Right atrium auricular region (tissue), 2 donors: ENCODE measurements at places on chromosomes 6 and 20.

- no peak for DNase-seq
Measured at GRCh38 chr6:160363016-160363996, 15.1 kb downstream of the SLC22A3 start.

DNA sequence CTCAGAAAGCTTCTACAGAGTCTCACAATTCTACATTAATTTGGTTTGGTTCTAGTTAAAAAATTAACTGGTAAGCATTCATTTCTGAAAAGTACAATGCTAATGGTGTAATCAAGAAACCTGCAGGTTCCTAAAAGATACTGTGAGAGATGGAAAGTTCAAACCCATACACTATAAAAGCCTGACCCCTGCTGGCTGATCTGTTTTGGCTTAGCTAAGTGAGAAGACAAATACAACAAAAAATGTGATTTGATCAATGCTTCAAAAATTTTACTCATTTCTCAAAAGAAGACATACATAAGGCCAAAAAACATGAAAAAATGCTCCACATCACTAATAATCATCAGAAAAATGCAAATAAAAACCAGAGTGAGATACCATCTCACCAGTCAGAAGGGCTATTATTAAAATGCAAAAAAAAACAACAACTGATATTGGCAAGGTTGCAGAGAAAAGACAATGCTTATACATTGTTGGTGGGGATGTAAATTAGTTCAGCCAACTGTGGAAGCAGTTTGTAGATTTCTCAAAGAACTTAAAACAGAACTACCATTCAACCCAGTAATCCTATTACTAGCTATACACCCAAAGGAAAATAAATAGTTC lies 102.8 kb downstream of the MOXD1 start:
- DNase-seq = no peak

- DNase-seq = no peak
Measured at GRCh38 chr20:17635332-17636244, 46.5 kb downstream of the RRBP1 start.

DNA sequence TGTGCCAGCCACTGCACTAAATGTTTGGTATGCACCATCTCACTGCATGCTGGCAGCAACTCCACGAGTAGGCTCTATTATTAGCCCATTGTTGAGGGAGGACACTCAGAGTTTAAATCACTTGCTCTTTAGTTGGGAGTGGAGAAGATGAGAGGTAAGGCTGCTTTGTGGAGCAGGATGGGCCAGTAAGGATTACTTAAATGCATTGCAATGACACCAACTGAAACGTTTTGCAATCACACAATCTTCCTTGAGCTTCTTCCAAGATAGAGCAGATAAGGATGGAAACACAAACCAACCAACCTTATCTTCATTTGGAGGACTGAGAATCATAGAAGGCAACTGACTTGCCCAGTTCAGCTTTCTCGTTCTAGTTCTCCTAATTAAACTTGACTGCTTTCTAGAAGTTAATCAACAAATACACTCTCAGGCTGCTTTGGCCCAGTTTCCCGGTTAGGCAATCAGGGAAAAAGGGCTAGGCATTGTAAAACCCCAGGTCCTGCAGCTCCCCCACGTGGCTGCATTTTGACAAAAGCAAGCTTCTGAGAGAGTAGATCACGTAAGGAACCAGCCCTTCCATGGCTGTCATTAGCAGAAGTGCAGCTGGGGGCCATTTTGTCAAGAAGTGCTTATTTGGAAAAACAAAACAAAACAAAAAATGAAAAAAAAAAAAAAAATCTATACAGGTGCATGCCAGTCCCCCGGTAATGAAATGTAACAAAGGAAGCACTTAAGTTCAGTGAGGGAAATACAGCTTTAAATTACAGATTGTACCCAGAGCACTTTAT lies 130.6 kb downstream of the BCAS1 start:
- peak; percentile 96 for DNase-seq

DNA sequence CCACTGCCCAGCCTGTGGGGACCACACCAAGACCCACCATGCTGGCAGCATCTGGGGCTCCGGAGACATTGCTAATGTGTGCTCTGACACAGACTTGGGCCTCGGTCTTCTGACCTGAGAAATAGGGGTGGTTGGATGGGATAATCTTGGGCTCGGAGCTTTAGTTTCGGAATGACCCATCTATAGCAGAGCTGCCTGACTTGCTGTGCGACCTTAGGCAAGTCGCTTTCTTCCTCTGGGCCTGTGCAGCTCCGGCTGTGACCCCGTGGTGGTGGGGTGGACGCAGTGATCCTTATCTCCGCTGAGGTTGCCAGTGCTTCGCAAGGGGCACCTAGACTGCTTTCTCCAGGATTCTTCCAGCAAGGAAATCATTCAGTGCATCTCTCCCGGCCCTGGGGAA lies 43.7 kb downstream of the CEBPB start:
- no peak for DNase-seq

DNA sequence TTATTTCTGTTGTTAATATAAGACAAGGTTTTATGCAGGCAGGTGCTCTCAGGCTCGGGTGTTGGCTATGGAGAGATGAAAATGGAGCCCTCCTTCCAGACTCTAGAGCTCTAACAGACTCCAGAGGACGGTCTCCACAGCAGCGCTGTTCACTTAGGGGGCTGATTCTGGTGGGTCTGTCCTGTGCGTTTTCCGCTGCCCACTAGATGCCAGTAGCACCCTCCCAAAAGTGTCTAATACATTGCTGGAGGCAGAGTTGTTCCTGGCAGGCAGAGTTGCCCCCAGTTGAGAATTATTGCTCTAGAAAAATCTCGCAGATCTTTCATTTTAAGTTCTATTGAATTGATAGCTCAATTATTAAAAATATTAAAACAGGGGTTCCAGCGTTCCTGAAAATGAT lies 109.9 kb downstream of the MAP3K4 start:
- no peak for DNase-seq

DNA sequence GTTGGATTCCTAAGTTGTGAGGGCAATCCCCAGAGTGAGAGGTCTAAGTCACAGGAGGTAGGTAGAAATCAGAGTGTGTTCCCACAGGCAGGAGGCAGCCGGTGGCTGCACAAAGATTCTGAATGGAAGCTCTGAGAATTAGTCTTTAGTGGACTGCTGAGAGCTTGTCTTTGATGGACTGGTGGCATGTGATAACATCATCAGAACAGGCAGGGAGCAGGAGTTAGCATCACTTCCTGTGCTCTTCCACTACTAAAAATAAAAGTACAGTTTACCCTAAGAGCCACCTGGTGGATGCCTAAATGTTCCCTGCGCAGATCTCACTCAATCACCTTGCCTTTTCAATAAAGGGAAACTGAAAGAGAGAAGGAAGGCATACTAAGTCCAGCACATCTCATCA lies 294.6 kb upstream of the POU3F2 start:
- DNase-seq = no peak

DNA sequence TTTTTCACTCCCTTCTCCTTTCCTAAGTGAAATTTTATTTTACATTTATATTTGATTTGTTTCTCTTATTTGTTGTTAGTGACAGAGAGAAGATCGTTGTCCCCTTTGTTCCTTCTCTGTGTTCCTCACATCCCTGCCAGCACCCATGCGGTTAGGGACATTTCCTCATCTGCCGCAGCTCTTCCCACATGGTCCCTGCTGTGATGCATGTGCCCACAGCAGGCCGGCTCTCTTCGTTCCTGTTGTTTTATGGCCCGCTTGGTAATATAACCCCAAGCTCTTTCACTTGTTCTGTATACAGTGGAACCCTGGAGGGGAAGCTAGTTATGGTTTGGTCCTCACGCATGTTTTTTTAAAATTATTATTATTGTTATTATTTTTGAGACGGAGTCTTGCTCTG lies 23.6 kb downstream of the DTD1 start:
- DNase-seq = no peak

GRCh38 chr6:100665041-100665380 lies 200.3 kb upstream of the SIM1 start:
- no peak for DNase-seq
